ENCODE measurements at places on chromosomes 6 and 20. TPM values are rescaled to one million over a fixed set of nuclear protein-coding genes. Genes with fewer than 3 reads are reported as not detected.

Gene LRRN4
- not detected for total RNA-seq

Gene PLCB1
- 30.9 TPM for total RNA-seq

Gene ERMARD
- total RNA-seq = 17.3 TPM

Gene CTCFL
- total RNA-seq = not detected

Gene ADGRF5
- 39.9 TPM for total RNA-seq

Gene SNAI1
- total RNA-seq = 0.31 TPM

Gene SAMD5
- 9.5 TPM for total RNA-seq

Gene RAB44
- 0.62 TPM for total RNA-seq

Gene CLPSL1
- not detected for total RNA-seq

DNA sequence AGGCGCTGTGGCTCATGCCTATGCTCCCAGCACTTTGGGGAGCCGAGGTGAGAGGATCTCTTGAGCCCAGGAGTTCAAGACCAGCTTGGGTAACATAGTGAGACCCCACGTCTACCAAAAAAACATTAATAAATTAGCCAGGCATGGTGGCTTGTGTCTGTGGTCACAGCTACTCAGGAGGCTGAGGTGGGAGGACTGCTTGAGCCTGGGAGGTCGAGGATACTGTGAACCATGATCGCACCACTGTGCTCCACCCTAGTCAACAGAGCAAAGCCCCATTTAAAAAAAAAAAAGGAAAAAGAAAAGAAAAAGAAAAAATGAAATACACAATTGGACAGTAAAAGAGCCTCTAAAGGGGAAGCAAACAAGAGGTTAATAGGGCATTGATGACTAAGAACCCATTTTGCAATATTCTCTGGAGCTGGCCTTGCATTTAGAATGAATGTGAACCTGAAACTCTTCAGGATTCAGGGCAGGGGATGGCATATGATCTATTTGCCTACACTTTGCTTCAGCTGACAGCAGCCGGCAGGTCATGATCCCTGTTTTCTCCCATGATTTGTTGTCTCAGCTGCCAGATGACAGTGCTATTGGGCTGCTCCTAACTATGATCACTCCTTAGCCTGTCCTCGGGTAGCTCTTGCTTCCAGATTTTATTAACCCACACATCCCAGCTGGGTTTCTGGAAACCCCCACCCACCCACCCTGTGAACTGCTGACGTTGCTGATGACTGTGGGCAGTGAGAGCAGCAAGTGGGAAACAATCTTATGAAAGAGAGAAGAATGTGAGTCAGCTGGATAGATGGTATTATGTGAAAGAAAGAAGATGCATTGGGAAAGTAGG lies 83.8 kb upstream of the ELOVL5 start:
- peak; percentile 8 for DNase-seq

DNA sequence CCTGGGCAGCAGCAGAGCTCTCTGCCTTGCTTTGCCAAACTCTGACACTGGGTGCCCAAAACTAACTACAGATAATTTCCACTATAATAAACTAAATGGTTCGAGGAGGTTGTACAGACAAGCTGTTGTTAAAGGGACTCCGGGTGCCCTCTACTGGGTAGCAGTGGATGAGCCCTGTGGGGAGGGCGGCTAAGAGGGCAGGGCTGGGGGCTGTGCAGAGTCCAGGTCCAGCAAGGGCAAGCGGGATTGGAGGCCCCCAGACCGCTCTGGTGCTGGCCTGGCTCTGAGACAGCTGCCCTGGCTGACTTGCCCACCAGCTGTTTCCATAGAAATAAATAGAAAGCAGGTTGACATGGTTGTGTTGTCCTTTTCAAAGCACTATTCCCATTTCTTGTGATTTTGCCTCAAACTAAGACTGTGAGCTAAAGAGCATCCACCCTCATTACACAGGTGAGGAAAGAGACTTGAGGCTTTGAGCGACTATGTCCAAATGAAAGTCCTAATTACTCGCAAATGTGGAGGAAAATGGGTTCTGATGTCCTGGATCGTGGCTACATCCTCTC lies 167.6 kb upstream of the CST7 start:
- peak; percentile 67 for DNase-seq

GRCh38 chr6:87105823-87106222 lies 10.9 kb upstream of the CGA start:
- DNase-seq = no peak

- no peak for DNase-seq
These were observed 709 bp upstream of the ASXL1 start for GRCh38 chr20:32357375-32357868.

GRCh38 chr6:36616893-36617521 lies 22.8 kb downstream of the SRSF3 start:
- peak; percentile 74 for DNase-seq

DNA sequence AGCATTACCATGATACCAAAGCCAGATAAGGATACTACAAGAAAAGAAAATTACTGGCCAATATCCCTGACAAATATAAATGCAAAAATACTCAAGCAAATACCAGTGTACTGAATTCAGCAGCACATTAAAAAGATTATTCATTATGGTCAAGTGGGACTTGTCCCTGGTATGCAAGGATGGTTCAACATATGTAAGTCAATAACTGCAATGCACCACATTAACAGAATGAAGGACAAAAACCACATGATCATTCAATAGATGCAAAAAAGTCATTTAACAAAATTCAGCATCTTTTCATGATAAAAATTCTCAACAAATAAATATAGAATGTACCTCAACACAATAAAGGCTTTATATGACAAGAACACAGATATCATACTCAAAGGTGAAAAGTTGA lies 9.1 kb upstream of the DEFB125 start:
- no peak for DNase-seq

- DNase-seq = no peak
These were observed 226.5 kb downstream of the MAFB start for GRCh38 chr20:40462566-40462965.

DNA sequence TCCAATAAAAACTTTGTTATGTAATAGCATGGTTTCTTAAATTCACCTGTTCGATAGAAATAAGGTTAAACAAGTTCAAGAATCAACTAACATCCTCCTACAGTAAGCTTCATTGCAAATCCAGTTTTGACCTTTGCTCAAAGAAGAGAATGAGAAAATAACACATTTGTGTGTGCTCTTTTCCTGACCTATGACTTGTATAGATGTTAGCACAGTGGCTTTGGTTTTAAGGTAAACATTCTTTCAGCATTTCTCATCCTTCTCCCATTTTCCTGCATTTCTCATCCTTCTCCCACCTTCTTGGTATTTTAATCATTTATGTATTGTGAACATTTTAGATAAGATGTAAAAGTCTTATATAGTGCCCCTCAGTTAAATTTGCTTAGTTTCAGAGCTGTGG lies 73.9 kb downstream of the PLCB1 start:
- no peak for DNase-seq

- DNase-seq = no peak
These were observed 18.1 kb downstream of the NPEPL1 start for GRCh38 chr20:58710481-58711265.

Measured in tongue (tissue), 3 donors.